OCI-LY7 (cell line): ENCODE measurements at places on chromosomes 2 and 18.

DNA sequence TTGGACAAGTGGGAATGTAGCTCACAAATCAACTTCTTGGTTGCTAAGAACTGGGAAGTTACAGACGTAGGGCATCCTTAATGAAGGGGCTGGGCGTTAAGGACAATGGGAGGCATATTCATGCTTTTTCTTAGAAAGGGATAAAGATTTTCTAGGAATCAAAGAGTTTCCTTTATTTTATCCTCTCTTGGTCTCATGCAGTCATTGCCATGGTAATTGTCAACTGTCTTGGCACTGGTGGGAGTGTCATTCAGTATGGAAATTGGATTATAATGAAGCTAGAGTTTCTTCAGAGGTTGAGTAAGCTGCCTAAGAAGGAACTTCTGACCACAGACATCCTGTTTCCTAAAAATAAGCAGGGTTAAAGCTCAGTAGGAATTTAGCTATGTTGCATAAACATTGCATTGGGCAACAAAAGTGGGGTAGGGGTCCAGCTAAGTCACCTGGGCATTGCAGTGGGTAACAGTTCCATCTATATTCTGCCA lies 114.0 kb downstream of the LYPD6B start:
- no peak for DNase-seq

DNA sequence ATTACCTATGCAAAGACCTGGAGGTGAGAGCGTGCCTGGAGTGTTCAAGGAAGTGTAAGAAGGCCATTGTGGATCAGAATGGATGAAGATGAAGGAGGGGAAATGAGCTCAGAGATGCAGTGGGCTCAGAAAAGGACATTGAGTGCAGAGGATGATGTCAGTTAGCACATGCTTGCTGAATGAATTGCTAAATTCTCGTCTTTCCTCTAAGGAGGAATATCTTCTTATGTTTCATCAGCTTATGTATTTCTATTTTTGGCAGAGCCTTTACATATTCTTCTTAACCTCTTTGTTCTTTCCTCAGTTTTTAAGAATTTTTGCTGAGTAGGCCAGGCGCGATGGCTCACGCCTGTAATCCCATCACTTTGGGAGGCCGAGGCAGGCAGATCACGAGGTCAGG lies 30.9 kb downstream of the FAM171B start:
- no peak for DNase-seq

- no peak for DNase-seq
Measured at GRCh38 chr2:111986116-111986900, 68.8 kb upstream of the TMEM87B start.

DNA sequence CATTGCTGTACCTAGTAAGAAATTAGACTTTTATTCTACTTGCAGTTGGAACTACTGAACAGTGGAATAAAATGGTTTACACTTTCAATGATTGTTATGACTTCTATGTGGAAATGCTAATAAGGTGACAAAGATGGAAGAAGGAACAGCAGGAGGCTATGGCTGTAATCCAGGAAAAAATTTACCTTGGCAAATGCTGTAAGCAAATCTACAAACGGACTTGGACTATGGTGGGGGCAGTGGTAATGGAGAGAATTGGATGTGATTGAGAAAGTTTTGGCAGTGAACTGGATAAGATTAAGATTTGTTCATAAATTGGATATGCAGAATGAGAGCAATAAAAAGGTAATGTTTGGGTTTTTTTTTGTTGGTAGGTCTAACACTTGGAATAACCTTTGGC lies 111.0 kb upstream of the ERBB4 start:
- DNase-seq = no peak

GRCh38 chr2:207153266-207153975 lies 12.3 kb downstream of the KLF7 start:
- DNase-seq = no peak

- no peak for DNase-seq
Measured at GRCh38 chr2:3204031-3204821, 173.4 kb downstream of the EIPR1 start.

DNA sequence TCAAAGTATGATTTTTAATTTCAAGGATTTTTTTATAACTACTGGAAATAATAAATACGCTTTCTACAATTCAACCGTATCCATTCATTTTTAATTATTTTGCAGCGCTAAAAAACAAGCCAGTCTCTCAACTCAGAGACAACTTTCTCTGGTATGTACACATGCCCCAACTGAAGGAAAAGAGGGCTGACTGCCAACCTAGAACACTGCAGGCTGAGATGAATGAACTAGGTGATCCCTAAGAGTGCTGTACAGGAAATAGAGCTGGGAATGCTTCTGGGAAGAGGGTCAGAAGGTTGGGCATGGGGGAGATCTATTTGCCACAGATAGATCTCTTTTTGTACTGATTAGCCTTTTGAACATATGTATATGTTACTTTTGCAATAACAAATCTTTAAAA lies 460.1 kb downstream of the NR4A2 start:
- no peak for DNase-seq
